ENCODE measurements at places on chromosomes 7 and 10.
A peak's percentile ranks its signal among the peaks of the same experiment; 100 is the strongest.

DNA sequence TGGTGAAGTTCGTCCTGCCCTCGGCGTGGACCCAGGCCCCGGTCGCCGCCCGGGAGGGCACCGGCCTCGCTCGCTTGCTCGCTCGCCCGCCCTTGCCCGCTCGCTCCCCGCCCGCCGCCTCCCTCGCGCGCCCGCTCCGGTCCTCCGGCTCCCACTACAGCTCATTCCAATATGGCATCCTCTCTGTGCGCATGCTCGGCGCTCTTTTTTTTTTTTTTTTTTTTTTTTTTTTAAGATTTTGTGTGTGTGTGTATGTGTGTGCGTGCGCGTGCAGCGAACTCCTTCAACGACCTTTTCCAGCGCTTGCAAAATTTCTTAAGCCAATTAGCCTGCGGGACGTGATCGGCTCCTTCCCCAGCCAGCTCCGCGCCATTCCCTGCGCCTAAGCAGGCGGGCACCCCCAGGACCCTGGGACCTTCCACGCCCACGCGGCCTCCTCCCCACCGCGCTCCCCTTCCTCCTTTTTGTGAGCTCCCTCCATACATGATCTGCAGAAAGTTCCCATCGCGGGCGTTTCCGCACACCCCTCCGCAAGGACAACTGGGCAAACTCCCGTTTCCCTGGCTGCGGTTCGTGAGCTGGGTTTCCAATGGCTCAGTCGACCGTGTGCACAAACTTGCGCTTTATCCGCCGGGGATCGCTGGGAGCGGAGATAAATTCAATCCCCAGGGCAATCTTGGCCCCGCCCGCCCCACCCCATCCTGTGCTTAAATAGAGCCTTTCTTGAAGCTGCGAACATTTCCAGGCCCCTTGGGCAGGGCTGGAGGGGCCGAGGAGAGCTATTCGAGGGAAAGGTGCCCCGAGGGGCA is at the start of gene SFMBT2:
SFMBT2 (minus strand) TSS at position 173 of the 809 bp plus-strand sequence. CDS start 29,136 bp downstream, outside the sequence.
- peak; percentile 77 for DNase-seq

DNA sequence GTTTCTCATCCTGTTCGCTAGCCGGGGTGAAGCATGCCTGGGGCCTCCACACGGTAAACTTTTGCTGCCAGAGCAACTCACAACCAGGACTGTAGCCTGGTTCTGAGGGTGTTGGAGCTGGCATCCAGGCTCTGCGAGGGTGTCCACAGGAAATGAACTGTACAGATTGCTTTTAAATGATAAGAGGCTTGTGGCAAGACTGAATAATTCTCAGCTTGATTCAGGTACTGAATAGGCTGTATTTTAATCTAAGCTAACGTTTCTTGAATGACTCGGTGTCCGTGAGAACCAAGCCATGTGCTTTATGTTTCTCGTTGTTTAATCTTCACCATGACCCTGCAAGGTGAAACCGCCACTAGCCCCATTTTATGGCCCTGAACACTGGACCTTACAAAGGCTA is 49.3 kb downstream of the EEPD1 start:
- DNase-seq, result no peak

GRCh38 chr7:122975341-122975740 is 20.2 kb downstream of the TAS2R16 start:
- no peak for DNase-seq

DNA sequence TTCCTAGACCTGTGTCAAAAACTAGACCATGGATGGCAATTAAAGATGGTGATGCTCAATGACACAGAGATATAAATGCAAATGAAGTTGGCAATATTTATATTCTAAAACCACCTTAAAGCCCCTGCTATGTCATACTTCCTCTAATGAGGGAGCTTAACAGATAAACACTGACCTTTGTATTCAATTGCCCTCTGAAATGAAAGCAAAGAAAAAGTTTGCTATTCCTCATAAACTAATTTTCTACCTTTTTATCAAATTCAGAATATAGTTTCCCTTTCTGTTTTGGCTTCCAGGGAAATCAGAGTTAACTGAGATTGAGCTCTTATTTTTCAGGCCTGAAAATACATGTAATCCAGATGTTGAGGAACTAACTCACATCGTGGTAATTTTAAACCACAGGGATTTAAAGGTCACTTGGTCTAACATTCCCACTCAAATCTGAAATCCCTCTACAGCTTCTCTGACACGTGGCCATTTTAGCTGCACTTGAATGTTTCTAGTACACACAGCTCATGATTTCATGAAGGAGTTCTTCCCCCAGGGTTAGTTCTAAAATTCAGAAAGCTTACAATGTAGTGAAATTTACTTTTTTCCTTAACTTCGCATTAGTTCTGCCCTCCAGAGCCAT is 37.9 kb upstream of the ABCB5 start:
- peak; percentile 94 for DNase-seq

GRCh38 chr7:82593780-82594179 is 150.2 kb upstream of the CACNA2D1 start:
- no peak for DNase-seq

GRCh38 chr7:150979713-150980390 is 1.7 kb upstream of the KCNH2 start:
- DNase-seq, result peak; percentile 80

- no peak for DNase-seq
Observed at GRCh38 chr7:131010029-131010716, 276.2 kb upstream of the KLF14 start.

- no peak for DNase-seq
Observed at GRCh38 chr7:142954680-142955268, 7.4 kb downstream of the KEL start.

- DNase-seq, result peak; percentile 38
Observed at GRCh38 chr10:34299105-34299611, 515.9 kb downstream of the PARD3 start.

GRCh38 chr7:49839863-49840645 is 66.6 kb downstream of the VWC2 start:
- DNase-seq, result no peak

GRCh38 chr7:55019691-55020465 is 1.1 kb downstream of the EGFR start:
- DNase-seq, result no peak

DNA sequence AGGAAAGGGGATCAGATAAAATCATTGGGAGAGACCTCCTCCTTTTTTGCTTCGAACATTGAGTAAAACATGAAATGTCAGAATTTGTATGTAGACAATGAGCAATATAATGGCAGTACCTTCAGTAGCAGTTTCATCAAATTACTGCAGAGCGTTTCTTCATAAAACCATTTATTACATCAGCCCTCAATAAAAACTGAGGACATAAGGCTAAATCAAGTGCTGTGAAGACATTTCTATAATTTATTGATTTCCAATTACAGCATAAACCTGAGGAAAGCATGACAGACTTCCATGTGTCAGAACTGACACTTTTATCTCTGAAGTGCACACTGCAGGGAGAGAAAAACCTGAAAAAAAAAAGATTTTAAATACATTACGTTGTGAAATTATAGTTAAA is 172.6 kb upstream of the ZNF804B start:
- DNase-seq, result no peak

DNA sequence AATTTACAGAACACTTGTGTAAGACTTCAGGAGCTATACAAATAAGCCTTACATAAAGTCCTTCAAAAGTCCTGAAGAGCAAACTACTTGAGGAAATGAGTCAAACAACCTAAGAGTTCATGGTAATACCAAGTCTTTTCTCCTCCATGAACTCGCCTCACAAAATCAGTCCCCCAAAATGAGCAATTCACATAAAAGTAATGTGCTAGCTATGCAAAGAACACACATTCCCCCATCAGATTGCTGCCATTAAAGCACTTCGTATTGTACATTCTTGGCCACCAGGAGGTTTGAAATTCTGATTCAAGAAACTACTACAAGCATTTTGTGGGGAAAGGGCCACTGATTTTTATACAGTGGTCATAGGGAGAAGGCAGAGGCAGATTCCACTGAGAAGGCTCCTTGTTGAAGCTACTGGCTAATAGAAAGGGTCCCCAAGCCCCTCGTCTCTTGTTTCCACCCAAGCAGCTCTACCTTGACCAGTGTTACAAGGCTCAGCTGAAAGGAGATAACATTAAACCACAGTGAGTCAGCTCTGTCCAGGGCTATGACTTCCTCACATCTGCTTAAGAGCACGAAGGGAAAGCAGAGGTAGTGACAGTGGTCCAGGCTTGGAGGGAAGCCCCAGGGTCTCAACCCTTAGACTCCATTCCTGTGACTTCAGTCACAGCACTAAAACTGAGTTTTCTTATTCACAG is 115.2 kb upstream of the CDK1 start:
- DNase-seq, result no peak

DNA sequence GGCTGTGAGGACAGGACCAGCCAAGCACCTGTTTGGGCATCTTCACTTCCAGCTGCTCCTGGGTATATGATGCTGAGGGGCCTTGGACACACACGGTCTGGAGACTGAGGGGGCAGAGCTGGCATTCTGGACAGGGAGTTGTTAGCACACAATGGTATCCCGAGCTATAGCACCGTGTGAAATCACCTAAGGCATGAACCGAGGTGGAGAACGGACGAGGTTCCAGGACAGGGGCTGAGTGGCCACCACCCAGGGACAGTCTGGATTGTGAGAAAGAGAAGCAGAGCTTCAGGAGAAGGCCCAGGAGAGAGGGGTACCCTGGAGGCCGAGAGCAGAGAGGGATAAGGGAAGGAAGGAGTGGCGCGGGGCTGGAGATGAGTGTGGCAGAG is 571.8 kb downstream of the TCERG1L start:
- DNase-seq, result no peak

- DNase-seq, result no peak
Observed at GRCh38 chr10:59360605-59361405, 1.5 kb downstream of the FAM13C start.

- DNase-seq, result no peak
Observed at GRCh38 chr7:92613214-92613613, 23.0 kb upstream of the FAM133B start.

GRCh38 chr10:71444284-71445054 is 47.7 kb downstream of the CDH23 start:
- no peak for DNase-seq

GRCh38 chr10:66805612-66806011 is 120.2 kb upstream of the LRRTM3 start:
- DNase-seq, result peak; percentile 44

- DNase-seq, result no peak
Observed at GRCh38 chr10:33819206-33819605, 484.7 kb upstream of the NRP1 start.

- DNase-seq, result no peak
Observed at GRCh38 chr10:51804866-51805265, 105.5 kb upstream of the CSTF2T start.

DNA sequence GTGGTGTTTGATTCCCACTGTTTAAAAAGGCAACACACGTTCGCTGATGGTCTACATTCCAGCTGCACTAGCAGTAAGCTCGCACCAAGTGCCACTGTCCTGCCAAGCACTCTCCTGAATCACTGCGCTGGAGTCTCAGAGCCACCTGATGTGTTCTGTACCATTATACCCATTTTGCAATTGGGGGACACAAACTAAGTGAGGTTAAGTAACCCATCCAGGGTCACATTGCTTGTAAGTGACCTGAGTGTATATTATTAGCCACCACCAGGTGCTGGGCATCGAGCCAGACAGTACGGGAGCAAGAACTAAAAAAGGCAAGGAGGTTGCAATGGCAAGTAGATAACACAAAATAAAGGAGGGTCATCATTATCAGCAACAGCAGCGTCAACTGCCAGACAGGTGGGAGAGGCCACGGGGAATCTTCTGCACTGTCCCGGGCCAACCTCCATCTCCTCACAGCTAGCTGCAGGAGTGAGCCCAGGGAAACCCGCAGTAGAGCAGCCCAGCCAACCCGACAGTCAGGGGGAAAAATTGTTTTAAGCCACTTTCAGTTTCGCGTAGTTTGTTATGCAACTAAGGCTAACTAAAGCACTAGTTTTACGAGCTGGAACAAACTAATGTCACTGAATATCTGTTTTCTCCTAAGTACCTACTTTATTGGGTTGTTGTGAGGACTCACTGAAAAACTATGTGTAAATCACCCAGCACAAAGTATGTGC is 712 bp upstream of the CPVL start:
- no peak for DNase-seq

- DNase-seq, result no peak
Observed at GRCh38 chr10:45152726-45153125, 152.0 kb downstream of the ZNF22 start.

GRCh38 chr7:132065989-132066603 is 509.7 kb upstream of the PODXL start:
- peak; percentile 39 for DNase-seq

DNA sequence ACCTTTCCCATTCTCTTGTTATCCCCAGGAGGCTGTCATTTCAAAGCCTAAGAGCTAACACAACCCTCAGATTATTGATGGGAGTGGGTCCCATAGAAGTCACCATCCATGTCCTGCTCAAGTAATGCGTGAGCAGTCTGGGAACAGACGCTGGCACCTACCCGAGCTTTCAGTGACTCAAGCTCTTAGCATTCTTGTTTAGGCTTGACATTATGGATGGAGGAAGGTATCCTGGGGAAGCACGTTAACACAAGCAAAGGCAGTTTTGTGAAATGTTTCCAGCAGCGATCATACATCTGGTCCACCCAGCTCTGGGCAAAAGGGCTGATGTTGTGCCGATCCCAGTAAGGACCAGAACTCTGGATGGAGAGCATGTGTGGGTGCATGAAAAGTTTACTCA is 30.0 kb upstream of the AUTS2 start:
- DNase-seq, result no peak

- no peak for DNase-seq
Observed at GRCh38 chr7:139112316-139112715, 2.8 kb upstream of the ZC3HAV1 start.

DNA sequence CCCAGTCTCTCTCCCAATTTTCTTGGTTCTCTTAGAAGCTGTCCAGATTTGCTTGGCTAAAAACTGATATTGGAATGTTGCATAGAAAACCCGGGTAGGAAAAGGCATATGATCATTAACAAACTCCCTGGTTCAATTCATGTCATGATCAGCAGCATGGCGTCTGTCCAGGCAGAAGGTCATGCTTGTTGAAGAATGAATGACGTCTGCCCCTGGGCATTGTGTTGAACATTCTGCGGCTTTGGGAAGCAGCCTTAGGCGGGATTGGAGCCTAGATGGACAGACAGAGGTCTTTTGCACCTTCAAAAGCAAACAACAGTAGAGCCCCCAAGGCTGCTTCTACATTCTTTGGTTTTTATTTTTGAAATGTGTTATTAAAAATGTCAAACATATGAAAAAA is 7.7 kb upstream of the MINDY3 start:
- no peak for DNase-seq

GRCh38 chr7:151652111-151652510 is 132.4 kb upstream of the RHEB start:
- DNase-seq, result no peak

DNA sequence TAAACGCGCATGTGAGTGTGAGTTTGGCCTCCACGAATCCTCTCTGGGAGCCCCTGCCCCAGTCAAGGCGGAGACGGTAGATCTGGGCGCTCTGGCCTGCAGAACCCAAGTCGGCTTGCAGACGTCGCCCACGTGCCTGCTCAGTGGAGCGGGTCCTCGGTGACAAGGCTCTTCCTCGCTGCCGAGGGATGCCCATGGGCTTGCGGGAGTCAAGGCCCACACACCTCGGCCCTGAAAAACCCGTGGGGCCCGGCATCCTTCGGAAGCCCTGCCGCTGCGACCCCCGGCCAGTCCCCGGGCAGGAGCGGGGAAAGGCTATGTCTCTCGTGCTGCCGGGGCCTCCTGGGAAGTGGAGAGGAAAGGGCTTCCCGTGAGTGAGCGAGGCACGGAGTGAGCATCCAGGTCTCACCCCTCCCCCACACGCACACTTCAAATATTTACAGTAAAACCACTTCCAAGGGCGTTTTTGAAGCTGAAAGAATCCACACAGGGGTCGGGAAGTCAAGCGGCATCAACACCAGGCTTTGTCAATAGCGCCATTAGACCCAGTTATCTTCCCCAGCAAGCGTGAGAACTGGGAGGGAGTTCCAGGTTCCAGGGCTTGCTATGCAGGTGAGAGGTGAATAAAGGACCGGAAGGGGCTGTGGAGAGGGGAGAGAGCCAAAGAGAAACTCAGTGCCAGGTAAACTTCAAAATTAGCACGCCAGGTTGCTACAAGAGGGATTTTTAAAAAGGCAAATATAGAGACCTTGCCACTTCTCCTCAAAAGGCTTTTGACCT is 1.1 kb upstream of the MNX1 start:
- no peak for DNase-seq

Data from umbilical cord (tissue), 2 donors.